ENCODE measurements at places on chromosomes 5 and 9. TPM values are rescaled to one million over a fixed set of nuclear protein-coding genes. Genes with fewer than 3 reads are reported as not detected.

- DNase-seq = no peak
These were observed 14.3 kb downstream of the AUH start for GRCh38 chr9:91347377-91347776.

DNA sequence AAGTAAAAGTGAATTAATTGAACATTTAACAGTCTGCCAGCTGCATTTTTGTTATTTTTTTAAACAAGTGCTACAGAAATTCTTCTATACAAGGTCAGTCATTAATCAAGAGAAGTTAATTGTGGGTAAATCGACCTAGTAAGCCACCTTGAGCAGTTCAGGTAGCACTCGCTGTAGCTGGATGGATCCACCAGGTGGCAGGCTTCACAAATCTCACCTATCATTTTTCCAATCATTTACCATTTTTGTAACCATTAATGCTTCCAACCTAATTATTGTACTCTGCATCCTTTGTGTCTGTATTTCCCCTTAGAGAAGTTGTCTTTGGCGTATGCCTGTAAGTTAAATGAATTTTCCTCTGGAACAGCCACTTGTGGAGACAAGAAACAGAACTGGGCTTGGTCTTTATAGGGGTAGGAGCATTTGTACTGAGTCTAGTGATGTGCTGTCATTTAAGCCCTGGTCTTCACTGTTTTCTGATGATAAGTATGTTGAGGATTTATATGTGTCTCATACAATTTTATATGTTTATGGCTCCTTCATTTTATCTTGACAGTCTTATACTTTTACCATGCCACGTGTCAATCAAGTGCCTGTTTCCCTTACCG lies 39.5 kb downstream of the CD180 start:
- DNase-seq = no peak

GRCh38 chr5:50663636-50664035 lies 2.8 kb upstream of the PARP8 start:
- DNase-seq = no peak

DNA sequence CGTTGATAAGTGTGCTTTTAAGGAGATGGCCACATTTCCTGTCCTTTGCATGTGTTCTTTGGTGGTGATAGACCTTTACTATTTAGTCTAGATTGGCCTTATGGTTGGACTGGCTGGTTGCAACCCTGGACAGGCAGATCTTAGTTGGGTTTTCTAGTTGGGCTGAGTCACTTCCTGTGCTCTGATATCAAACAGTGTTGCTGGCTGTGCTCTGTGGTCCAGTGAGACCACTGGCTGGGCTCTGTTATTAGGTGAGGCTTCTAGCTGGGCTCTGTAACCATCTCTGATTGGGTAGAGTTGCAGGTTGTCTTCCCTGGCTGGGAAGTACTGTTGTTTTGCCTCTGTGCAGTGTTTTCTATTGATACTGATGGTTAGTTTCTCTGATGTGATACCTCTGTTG lies 432.5 kb downstream of the LRRC70 start:
- no peak for DNase-seq

DNA sequence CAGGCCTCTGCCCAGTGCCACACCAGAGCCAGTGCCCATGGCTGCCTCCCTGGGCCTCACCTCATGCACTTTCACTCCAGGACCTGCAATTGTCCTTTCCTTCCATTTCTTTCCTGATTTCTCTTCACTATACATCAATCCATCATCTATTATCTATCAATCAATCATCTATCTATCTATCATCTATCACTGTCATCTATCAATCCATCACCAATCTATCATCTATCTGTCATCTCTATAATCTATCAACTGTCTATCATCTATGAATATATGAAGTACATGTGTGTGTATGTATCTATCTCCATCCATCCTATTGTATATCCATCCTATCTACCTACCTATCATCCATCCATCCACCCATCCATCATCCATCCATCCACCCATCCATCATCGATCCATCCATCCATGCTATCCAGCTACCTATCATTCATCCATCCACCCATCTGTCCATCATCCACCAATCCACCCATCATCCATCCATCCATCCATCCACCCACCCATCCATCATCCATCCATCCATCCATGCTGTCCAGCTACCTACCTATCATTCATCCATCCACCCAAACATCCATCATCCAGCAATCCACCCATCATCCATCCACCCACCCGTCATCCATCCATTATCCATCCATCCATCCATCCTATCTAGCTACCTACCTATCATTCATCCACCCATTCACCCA lies 26.9 kb downstream of the SLC6A3 start:
- DNase-seq = no peak

DNA sequence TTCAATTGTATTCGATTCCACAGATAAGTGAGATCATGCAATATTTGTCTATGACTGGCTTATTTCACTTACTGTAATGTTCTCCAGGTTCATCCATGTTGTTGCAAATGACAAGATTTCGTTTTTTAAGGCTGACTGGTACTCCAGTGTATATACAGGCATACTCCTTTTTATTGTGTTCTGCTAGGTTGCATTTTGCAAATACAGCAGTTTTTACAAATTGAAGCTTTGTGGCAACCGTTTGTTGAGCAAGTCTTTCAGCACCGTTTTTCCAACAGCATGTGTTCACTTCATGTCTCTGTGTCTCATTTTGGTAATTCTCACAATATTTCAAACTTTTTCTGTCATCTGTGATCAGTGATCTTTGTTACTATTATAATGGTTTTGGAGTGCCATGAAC lies 82.7 kb downstream of the DMXL1 start:
- DNase-seq = no peak

The RABEPK gene
- 28.9 TPM for total RNA-seq

The ORM2 gene
- not detected for total RNA-seq

The TMEM215 gene
- not detected for total RNA-seq

Data from PC-9 (cell line).